T-helper 2 cell (primary cell): ENCODE measurements at places on chromosomes 16 and 17.

DNA sequence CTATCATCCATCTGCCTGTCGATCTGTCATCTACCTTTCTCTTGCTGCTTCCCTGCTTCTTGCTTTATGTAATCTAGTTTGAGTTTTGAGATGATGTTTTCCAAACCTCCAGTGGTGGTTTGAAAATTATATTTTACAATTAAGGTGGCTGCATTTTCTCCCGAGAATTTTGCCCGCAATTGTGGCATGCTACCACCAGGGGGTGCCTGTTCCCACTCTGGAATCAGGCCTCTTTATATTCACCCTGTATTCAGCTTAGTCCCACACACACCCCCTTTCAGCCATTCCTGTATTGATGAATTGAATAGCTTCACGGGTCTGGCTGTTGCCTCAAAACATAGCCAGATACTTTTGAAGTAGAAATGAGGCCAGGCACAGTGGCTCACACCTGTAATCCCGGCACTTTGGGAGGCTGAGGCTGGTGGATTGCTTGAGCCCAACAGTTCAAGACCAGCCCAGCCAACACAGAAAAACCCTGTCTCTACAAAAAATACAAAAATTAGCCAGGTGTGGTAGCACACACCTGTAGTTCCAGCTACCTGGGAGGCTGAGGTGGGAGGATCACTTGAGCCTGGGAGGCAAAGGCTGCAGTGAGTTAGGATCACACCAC, 3.2 kb downstream of the PRSS22 start:
- no peak for DNase-seq

DNA sequence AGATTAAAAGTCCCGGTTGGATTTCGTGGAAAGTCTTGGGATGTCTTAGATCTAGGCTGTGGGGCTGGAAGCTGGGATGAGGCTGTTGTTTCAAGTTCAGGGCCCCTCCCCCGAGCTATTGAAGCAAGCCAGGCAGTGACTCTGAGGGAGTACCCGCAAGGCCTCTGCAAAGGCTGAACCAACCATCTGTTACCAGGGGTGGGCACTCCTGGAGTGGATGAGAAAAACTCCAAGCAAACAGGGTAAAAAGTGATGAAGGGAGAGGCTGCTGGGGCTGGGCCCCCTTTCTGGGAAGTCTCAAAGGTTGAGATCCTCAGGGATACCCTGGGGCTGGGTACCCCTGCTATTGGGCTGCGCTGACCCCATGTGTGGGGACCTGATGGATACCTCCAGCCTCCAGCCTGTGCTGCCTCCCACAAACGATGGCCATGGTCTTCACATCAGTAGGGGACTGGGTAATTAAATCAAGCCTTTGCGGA, 82.4 kb upstream of the KIFC3 start:
- DNase-seq, result no peak

DNA sequence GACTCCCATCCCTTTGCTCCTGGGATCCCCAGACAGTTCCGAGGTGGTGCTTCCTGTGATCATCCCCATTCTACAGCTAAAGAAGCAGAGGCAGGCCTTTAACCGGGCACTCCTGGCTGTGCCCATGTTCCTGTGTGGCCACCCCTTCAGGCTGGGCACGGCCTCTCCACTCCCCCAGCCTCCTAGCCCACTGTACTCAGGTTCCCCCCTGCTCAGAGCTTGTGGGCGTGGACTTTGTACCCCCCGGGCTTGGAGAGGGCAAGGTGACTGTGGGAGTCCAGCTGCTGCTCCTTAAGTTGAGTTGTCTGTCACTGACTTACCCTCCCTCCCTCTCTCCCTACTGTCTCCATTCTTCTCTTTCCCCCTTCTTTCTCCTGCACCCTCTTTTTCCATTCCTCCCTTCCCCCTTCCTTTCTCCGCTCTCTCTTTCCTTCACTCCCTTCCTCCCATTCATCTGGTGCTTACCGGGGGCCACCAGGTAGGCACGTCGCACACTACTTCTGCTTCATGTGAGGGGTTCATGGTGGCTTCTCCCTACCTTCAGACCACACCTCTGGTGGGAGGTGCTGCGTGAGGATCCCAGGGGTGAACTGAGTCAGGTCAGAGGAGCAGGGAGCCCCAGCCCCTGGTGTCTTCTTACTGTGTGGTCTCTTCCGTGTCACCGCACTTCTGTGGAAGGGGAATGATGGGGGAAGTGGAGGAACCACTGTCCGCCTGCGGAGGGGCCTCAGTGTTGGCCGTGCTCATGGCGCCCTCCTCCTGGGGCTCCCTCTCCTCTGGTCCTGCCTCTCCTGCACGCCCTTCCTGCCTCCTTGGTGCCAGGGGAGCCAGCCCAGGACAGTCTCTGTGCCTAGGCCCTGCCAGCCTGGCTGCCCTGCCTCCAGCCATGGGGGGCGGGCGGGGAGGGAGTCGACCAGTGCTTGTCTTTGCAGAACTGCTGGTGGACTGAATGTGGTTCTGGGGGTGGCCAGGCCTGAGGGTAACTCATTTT, 29.7 kb downstream of the CMIP start:
- DNase-seq, result no peak

DNA sequence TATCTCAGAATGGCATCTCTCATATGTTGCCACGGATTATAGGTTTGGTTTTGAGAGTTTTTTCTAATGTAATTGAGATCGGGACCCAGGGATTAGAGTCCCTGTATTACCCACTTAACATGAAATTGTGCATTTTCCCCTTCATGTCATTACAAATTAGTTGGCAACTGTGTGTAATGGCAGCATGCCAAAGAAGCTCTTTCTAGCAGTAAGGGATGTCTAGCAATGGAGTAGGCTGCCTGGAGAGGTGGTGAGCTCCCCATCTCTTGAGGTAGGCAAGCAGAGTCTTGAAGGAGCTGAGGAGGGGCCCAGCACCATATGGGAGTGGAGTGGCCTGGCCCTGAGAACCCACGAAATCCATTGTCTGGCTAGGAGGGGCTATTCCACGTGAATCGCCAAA, 10.0 kb upstream of the KATNB1 start:
- DNase-seq, result no peak

DNA sequence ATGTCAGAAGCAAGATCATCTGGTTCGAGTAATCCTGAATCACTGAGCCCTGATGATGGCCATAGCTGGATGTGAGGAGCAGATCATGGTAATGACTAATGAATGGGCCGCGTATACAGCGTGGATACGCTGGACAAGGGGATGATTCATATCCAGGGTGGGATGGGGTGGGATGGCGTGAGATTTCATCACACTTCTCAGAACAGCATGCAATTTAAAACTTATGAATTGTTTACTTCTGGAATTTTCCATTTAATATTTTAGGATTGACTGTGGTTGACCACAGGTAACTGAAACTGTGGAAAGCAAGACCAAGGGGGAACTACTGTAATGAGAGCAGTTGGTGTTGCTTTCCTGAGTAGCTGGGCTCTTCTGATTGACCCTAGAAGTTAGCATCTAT, 225.5 kb downstream of the STX8 start:
- DNase-seq, result no peak

DNA sequence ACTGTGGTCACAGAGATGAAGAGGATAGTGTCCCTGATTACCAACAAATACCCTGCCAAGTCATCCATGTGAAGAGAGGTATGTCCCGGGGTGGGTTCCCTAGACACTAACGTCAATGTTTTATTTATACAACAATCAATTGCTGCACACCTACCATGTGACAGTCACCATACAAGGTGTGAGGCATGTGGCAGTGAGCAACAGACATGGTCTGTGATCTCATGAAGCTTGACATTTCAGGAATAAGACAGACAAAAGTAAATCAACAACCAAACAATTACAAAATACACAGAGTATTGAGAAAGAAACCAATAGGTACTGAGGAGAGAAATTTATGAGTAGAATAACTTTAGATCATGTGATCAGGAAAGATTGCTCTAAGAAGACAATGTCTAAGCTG, 268.6 kb downstream of the MRTFB start:
- no peak for DNase-seq

GRCh38 chr17:81084680-81085419, 49.9 kb downstream of the BAIAP2 start:
- no peak for DNase-seq

- DNase-seq, result no peak
Measured at GRCh38 chr17:82275326-82275725, 1.8 kb upstream of the CSNK1D start.

DNA sequence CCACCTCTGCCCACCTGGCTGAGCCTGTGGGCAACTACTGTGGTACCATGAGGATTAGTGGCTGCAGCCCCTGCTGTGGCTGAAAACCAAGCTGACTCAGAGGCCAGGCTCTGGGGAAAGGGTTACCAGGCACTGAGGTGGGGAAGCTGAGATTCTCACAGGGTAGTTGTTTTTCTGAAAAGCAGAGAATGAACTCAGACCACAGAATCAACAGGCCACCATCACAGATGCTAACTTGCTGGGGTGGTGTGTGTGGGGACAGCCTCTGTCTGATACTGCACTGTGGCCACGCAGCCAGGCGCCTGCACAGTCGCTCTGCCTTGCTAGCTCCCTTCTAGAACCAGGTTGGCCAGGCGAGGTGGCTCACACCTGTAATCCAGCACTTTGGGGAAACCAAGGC, 28.8 kb downstream of the NPLOC4 start:
- no peak for DNase-seq

GRCh38 chr16:89222931-89223330, 5.4 kb downstream of the ZNF778 start:
- no peak for DNase-seq

DNA sequence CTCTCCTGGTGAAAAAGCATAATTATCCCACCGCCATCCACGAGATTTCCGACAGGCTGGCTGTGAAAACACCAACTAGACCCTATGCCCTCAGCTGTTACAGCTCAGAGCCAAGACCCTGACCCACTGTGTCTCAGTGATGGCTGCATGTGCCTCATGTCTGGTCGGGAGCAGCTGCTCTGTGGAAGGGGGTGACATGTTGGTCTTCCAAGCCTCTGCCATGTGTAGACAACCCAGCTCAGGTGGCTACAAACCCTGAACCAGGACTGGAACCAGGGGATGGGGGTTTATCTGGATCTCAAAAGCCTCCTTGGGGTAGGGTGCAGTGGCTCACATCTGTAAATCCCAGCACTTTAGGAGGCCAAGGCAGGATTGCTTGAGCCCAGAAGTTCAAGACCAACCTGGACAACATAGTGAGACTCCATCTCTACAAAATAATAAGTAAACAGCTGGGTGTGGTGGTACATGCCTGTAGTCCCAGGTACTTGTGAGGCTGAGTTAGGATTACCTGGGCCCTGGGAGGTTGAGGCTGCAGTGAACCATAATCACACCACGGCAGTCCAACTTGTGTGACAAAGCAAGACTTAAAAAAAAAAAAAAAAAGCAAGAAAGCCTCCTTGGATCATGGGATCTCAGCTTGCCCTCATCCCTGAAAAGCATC, 220.3 kb downstream of the CPPED1 start:
- no peak for DNase-seq

DNA sequence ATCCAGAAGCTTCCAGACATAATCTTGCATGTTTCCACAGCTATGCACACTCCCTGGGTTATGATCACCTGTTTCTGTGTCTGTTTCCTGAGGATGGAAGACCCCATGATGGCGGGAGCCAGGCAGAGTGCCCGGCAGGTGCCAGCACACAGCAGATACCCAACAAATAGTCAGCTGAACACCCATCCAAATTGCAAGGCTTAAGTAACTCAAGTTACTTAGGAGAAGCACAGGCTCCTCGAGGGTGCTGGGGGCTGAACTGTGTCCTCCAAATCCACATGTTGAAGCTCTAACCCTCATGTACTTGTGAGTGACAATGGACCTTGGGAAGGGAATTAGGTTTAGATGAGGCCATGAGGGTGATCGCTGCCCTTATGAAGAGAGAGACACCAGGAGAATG, 79.5 kb upstream of the DOC2B start:
- DNase-seq, result no peak
